Left lung (tissue), 14 donors: ENCODE measurements at places on chromosomes 11 and 22.

- no peak for DNase-seq
Observed at GRCh38 chr22:29152954-29153719, 52.6 kb upstream of the EMID1 start.

DNA sequence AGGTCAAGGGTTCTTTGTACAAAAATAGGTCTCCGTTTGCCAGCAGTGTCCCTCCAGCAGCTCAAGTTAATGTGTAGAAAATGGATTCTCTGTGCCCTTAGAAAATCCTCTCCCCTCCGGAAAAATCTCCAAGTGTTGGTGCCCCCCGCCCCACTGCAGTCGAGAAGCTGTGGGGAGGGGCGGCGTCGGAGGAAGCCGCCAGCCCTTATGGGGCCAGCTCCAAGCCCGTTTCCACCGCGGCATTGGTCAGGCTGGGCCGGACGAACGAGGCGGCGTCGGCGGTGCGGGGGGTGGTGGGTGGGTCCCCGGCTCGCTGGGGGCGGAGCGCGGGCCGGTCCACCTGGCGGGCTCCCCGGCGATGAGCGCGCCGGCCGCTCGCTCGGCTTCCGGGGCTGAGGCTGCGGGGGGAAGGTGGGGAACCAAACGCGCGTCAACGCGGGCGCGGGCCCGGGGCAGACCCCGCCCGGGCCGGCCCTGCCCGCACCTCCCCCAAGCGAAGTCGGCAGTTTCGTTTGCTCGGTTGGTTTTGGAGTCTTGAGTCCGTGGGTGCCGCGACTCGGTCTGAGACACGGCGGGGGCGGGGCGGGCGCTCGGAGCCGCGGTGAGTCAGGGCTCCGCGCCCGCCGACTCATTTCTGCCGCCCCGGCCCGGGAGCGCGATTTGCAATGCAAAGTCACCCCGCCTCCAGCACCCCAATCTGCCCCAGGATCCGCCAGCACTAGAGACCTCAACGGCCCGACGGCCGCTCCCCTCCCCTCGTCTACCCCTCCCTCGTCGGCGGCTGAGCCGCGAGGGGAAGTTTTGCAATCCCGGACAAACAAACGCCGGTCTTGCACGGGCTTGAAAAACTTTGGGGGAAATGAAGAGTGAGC, 1.4 kb downstream of the ASCL2 start:
- peak; percentile 36 for DNase-seq

DNA sequence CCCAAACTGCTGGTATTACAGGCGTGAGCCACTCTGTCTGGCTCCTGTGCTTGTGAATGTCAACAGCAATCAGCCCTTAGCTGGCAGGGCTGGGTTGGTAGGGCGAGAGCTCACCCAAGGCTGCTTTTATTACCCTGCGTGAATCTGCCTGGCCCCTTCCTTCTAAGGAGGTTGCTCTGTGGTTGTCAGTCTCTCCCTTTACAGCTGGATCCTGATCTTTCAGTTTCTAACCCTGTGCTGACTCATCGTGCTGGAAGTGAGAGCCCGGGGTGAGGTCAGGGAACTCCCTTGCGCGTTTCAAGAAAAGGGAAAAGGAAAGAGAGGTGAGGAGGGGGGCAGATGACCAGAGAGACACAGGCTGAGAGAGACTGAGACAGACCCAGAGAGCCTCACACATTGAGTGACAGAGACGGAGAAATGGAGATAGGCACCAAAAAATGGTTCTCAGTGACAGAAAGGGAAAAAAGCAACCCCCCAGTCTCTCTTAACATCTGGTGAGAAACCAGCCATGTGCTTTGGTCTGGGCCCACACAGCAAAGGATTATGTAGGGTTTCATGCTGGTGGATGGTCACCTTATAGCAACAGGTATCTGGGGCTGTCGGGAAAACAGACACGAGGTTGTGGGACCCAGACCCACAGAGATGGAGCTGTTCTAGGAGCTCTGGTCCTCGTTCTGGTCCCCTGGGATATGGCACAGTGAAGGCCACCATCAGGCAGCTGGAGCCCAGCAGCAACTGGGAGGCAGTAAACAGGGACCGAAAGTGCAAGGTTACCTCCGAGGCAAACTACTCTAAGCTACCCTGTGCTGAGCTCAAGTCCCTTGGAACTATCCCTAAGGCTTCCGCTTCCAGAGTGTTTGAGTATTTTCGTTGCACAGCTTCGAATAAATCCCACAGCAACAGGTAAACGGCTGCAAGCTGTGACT, 2.5 kb downstream of the TCN2 start:
- DNase-seq = no peak

DNA sequence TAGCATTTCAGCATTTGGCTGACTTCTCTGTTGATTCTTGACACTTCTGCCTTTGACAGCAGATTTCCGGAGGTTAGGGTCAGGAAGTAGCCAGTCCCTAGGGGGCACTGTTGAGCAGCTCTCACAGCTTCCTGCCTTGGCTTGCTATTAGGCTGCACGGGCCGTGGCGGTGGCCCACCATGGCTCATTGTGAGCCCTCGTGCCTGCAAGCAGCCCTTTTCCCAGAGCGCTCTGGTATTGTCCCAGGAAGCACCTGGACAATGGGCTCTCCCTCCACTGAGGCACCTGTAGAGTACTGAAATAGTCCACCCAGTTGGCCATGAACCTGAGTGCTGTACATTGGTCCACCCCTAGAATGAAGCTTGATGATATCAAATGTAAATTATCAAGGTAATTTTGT, 100.2 kb upstream of the GAL start:
- DNase-seq = no peak

- no peak for DNase-seq
Observed at GRCh38 chr11:86702220-86702983, 30.0 kb upstream of the ME3 start.

- DNase-seq = no peak
Observed at GRCh38 chr11:32897103-32897502, 4.5 kb downstream of the QSER1 start.

- DNase-seq = no peak
Observed at GRCh38 chr22:40504285-40505249, 132.0 kb downstream of the MRTFA start.

DNA sequence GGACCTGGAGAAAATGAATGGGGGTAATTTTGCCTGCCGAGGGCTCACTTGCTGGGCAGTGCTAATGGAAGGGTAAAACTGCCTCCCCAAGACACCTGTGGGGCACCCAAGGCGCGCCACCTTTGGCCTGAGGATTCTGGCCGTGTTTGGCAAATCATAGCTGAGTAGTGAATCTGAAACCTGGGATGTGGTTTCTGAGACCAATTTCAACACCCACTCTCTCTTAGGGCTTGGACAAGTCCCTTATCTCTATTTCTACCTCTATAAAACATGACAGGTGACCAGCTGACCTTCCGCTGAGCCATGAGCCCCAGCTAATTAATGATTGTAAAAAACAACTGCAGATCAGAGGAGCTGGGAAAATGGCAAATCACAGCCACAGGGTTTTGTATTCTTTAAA, 1.5 kb upstream of the PACSIN3 start:
- DNase-seq = no peak

DNA sequence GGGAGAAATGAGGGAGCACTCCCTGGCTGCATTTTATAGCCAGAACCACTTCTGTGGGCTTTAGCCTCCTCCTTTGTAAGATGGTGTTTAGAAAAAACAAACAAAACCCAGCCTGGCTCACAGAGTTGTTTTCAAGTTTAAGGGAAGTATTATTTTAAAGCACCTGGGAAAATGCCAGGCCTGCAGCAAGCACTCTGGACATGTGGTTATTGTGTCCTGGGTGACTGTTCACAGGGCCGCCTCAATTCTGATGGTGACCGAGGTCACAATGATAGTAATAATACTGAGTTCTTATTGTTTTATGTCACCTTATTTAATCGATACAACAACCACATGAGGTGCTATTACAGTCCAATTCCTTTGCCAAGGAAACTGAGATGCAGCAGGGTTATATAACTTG, 20.7 kb upstream of the SLC22A12 start:
- no peak for DNase-seq

- peak; percentile 86 for DNase-seq
Observed at GRCh38 chr22:24525416-24526037, 29.4 kb downstream of the GUCD1 start.

GRCh38 chr22:22835242-22835641, 52.4 kb upstream of the IGLL5 start:
- DNase-seq = no peak

- no peak for DNase-seq
Observed at GRCh38 chr11:12798609-12799011, 124.4 kb downstream of the TEAD1 start.

DNA sequence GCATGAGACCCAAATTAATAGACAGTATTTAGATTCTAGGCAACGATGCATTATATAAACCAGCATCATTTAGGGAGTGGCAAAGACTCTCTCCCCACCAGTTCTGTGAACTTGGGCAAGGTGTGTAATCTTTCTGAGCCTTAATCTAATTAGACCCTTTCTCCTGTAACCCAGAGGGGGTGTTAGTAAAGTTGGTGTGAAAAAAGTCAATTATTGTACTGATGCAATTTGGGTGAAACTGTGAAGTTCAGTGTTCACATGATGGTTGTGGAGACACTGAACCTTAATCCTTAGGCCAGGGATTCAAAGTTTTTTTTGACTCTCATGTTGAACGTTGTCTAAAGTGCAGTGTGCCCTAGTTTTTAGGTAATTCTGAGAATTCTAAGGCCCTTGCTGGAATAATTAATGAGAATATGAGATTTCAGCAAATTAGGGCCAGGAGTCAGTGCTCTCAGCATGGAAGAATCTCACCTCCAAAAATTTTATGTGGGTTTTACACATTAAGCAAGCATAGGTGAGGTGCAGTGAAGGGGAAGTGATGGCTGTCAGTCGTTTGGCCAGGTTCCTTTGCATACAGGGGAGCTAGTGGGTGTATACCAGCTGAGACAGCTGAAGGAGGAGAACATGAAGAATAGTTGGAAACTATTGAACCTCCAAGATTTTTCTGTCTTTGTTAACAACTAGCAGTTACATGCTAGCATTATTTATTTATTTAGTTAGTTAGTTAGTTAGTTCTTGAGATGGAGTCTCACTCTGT, 94.2 kb downstream of the PTPRJ start:
- DNase-seq = no peak

DNA sequence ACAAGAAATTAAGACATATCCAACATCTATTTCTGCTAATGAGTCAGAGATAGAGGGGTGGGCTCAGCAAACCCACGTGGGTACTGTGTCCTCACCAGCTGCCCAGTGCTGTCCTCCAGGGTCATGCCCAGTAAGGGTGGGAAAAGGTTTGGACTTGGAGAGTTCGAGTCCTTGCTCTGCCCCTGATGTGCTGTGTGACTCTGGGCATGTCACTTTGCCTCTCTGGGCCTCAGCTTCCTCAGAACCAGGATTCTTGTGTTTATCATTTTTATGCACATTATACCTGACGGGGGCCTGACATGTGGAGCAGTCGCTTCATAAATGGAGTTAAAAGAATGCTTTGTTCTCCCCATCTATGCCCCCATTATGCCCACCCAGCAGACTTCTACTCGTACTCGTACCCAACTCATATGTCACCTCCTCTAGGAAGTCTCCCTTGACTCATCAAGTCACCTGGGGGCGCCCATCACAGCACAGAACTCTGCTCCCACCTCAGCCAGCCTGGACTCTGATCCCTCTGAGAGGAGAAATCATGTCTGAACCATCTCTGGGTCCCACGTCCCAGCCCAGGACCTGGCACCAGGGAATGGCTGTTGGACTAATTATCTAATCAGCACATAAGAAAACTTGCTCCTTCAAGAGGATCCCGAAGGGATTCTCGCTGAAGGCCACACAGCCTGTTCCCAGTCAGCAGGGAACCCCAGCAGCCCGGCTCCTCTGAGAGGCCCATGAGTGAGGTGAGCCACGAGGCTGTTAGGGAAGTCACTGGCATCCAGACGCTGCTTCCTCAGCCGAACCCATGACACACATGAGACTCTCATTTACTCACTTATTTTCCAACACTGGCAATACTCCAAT, 38.7 kb upstream of the TSKU start:
- no peak for DNase-seq

DNA sequence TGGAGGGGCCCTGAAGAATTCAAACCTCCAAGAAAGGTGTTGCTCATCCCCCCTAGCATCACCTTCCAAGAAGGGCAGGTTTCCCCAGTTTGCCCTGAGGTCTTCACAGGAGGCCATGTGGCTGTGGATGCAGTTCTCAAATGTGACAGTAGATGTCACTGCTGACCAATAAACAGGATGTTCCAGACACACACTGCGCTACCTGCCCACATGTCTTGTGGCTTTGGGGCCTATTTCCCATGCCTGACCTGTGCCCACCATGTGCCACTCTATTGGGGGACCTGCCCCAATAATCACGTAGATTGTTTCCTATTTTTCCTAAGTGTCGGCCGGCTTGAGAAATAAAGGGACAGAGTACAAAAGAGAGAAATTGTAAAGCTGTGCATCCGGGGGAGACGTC, 4.5 kb downstream of the GSTT2 start:
- no peak for DNase-seq

GRCh38 chr11:68550485-68550817, 89.9 kb downstream of the PPP6R3 start:
- no peak for DNase-seq
